Urothelium cell line (cell line): ENCODE measurements at places on chromosomes 1 and 21.

DNA sequence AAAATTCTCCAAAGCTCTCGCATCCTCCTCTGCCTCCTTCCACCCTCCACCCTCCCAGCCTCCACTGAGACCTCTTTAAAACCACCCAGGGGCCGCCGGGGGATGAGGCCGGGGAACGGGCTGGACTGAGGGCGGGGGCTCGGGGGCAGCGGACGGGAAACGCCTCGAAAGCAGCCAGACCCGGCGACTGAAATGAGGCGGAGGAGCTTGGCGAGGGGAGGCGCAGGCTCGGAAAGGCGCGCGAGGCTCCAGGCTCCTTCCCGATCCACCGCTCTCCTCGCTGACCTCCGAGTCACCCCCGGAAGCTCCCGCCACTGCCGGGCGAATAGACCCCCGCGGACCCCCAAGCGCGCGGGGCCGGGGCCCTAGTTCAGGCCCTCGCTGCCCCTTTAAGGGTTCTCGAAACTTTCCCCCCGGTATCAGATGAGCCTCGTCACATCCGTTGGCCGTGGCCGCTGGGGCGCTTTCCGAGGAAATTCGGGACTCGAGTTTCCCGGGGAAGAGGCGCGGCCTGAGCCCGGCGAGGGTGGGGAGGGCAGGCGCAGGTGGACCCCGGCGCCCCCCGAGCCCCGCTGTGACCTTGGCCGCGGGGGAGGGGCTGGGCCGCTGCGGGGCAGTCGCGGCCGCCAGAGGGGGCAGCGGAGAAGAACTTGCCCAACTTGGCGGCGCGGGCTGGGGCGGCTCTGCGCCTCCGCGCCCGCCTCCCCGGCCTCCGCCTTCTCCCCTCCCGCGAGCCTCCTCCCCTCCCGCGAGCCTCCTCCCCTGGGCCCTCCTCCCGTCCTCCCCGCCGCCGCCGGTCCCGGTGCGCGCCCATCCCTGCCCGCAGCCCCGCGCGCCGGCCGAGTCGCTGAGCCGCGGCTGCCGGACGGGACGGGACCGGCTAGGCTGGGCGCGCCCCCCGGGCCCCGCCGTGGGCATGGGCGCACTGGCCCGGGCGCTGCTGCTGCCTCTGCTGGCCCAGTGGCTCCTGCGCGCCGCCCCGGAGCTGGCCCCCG, at the start of gene BACE2:
Gene BACE2 (plus strand): TSS at position 813 of the 995 bp plus-strand sequence. CDS start 104 bp downstream, at position 917.
- peak; percentile 48 for DNase-seq

DNA sequence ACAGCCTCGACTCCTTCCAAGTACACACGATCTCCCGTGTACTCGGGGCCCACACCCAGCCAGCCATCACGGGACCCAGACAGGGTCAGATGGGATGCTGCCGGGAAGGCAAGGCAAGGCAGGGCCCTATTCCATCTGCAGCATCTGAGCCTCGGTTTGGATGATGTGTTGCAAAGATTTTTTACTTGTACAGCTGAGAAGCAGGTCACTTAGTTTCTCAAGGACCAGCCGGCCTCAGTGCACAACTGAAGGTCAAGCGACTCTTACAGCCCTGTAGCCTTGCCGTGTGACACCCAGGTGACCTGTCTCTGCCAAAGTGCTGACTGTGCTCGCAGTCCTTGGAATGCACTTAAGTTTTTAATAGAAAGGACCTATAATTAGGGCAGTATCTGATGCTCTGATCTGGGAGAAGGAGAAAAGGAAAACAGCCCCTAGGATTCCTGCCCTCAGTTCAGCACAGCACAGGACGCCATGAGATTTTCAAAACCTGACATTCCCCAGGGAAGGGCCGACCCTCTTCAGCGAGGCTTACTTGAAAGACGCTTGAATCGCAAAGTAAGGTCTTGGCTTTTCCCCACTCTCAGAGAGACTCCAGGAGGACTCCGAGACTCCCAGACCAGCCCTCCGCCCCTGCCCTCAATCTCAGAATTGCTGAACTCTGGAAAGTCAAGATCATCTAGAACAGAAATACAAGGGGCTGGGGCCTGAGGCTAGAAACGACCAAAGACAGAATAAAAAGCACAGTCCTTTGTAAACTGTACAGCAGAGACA, 1.3 kb downstream of the GPR157 start:
- DNase-seq, result no peak

GRCh38 chr1:166814611-166815010, 24.7 kb upstream of the POGK start:
- DNase-seq, result peak; percentile 25

GRCh38 chr1:168700575-168701268, 28.3 kb downstream of the DPT start:
- no peak for DNase-seq

- DNase-seq, result peak; percentile 54
Observed at GRCh38 chr21:28436286-28436932, 556.3 kb downstream of the LTN1 start.

- DNase-seq, result no peak
Observed at GRCh38 chr1:90387805-90388204, 329.3 kb downstream of the BARHL2 start.

DNA sequence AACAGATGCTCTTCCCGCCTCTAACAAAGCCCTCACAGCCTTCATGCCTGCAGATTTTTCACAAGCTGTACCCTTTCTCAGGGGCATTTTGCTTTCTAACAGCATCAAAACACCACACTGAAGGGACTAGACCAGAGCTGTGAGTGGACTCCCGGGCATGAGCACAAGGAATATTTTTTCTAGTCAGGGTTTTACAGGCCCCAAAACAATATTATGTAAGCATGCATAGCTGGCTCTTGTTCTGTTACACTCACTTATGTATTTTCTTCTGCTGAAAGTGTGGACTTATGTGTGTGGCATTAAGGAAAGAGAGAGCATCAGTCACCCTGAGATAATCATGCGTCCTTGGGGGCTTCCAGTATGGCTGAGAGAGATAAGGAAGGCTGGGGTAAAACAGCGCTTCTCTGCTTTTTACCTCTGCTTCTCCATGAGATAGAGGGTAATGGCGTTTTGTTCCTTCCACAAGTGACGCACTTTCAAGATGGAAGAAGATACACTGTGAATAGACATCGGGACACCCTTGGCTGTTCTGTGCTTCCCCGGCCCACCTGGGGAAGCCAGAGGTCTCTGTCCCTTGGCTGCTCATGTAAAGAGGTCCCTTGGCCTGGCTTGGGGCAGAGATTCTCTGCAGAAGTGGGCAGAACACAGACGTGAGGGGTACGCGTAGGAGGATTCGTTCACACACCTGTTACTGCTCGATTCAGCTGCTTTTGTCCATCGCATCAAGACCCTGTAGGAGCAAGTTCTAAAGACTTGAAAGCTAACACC, 266.7 kb upstream of the RAB4A start:
- DNase-seq, result no peak
